ENCODE measurements at places on chromosomes 4 and X. TPM values are rescaled to one million over a fixed set of nuclear protein-coding genes. Genes with fewer than 3 reads are reported as not detected.

Gene IQSEC2
- total RNA-seq: 9.8 TPM

Gene INTU
- 1.00 TPM for total RNA-seq

Gene CNOT6L
- 7.6 TPM for total RNA-seq

Gene HSFX3
- total RNA-seq: not detected
